ENCODE measurements at places on chromosomes 1 and 21.

DNA sequence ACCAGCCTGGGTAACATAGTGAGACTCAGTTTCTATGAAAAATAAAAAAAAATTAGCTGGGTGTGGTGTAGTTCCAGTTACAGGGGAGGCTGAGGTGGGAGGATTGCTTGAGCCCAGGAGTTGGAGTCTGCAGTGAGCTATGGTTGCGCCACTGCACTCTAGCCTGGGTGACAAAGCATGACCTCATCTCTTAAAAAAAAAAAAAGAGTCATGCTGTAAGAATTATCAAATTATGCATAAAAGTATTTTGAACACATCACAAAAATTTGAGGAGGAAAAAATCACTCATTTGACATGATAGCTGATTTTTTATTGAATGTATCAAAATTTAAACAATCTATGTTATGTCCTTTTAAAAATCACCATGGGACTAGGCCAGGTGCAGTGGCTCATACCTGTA is 17.8 kb downstream of the CCDC30 start:
- DNase-seq: no peak

GRCh38 chr1:108644984-108645383 is 15.9 kb downstream of the HENMT1 start:
- peak; percentile 62 for DNase-seq

- DNase-seq: no peak
Observed at GRCh38 chr21:41510500-41510899, 2.5 kb upstream of the TMPRSS2 start.

- DNase-seq: peak; percentile 30
Observed at GRCh38 chr1:154996966-154997701, 3.7 kb downstream of the LENEP start.

GRCh38 chr1:11214698-11215380 is 25.7 kb downstream of the ANGPTL7 start:
- DNase-seq: no peak

DNA sequence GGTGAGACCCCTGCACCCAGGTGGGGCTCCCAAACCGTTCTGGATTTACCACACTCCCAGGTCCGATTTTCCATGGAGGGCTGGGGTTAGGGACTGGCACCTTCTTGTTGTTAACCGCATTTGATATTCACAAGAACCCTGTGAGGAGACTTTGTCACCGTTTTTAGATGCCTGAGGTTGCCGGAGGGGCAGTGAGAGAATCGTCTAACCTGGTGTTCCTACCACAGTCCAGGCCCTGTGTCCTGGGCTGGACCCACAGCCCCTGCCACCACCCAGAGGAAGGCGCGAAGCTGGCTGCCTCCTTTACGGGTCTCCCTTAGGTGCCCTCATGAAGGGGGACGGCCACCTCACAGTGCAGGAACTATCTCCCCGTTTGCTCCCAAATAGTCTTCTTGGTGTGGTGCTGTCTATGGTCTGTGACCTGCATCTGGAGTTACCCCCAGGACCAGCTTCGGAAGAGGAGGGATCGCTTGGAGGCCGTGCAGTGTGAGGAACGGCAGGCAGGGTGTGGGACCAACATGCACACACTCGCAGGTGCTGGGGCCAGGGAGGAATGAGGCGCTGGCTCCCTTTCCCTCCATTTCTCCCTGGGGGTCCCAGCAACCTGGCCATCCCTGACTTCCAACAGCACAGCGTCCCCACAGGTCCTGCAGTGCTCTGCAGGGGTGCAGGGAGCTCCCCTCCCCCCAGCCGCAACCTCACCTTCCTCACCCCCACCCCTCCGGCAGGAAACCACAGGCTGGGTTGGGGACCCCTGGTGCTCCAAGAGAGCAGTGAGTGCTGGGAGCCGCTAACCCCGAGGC is 7.0 kb downstream of the SIM2 start:
- no peak for DNase-seq

- DNase-seq: peak; percentile 34
Observed at GRCh38 chr1:9439074-9439761, 100.0 kb upstream of the SLC25A33 start.

DNA sequence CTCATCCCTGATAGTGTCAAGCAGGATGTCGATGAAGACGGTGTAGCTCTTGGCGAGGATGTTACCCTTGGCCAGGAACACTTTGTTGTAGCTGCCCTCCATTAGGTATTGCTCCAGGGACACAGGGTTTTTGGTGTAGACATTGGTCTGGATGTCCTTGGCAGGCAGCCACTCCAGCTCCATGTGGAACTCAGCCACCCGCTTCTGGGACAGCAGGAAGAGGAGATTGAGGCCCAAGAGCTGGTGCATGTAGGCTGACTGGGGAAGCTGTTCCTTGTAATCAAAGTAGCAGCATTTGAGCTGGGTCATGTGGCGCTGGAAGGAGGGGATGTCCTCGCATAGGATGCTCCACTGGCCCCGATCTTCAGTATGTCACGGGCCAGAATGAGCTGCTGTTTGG is 9.5 kb downstream of the IL6R start:
- DNase-seq: no peak

DNA sequence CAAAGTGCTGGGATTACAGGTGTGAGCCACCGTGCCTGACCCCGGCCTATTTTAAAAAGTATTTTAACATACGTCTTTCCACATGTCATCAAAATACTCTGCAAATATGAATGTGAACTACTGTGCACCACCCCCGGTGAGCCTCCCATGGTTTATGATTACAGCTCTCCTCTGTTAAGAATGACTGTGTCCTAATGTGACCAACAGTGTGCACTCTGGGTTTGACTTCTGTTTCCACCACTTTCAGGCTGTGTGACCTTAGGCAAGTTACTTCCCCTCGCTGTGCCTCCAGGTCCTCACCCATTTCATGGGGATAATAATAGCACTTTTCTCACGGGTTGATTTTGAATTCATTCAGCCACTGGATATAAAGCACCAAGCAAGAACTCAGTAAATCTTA is 14.7 kb downstream of the AMPD2 start:
- no peak for DNase-seq

- no peak for DNase-seq
Observed at GRCh38 chr1:229260297-229260696, 10.6 kb upstream of the RAB4A start.

GRCh38 chr21:21188513-21189195 is 190.4 kb downstream of the NCAM2 start:
- no peak for DNase-seq

DNA sequence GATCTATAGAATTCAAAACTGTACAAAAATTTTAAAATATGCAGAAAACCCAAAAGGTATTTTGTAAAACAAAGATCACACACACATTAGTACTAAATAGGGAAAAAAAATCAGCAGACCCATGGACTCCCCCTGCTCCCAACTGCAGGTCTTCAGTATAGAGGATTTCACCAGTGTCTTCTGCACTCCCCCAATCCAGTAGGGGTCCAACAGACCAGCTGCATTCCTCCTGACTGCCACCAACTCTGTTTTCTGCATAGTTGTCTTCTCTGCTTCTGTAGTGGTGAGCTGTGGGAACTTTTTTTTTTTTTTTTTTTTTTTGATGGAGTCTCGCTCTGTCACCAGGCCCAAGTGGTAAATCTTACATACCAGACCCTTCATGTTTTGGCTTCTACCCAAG is 21.9 kb downstream of the CLCA2 start:
- no peak for DNase-seq

- no peak for DNase-seq
Observed at GRCh38 chr1:16434501-16434900, 2.7 kb downstream of the SPATA21 start.

DNA sequence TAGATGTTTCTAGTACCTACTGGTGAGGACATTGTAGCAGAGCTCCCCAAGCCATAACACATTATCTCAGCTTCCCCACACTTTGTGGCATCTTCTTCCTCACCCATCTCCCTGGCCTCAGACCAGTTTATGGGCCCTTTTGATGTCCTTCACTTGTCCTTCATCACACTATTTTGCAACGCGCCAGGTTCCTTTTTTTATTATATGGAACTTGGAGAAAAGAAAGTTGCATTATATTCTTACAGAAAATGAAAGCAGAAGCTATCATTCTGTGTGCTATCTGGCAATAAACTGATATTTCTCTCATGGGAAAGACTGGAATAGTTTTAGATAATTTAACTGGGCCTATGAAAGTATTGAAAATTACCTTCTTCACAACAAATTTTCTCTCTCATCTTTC is 196.9 kb upstream of the ETV3 start:
- DNase-seq: no peak

GRCh38 chr1:231818337-231818736 is 191.7 kb downstream of the DISC1 start:
- no peak for DNase-seq

GRCh38 chr1:45359882-45360513 is 19.8 kb upstream of the MUTYH start:
- DNase-seq: peak; percentile 88

DNA sequence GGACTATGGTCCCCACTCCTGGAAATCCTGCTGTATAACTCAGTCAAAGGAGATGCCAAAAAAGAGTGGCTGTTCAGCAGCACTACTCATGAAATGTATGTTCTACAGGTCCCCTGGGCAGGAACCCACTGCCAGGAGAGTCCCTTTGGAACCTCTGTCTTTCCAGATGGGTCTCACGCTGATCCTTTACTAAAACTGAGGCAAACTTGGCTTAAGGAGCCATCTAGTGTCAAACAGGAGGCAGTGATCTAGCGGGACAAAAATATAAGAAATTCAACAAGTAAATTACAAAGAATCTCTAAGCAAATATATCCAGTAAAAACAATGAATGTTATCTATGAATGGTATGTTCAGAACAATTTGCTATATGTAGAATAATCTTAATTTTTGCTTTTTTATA is 80.5 kb upstream of the PRMT6 start:
- peak; percentile 2 for DNase-seq

- peak; percentile 62 for DNase-seq
Observed at GRCh38 chr1:212699104-212699624, 476 bp downstream of the BATF3 start.

- no peak for DNase-seq
Observed at GRCh38 chr1:66275601-66276023, 258.3 kb upstream of the SGIP1 start.

DNA sequence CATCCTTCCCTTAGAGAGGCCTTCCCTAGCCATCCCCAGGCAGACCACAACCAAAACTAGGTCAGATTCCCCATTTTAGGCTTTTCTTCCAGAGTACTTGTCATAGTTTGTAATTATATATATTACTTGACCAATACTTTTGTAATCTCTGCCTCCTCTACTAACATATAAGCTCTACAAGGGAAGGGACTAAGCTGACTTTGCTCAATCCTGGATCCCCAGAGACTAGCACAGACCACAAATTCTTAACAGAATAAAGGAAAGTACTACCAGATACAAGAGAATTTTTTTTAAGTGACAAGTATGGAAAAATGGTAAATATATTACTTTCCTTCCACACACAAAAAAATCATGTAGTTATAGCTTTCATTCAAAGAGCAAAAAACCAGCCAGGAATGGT is 2.0 kb downstream of the ZMYM6 start:
- no peak for DNase-seq

GRCh38 chr1:74463333-74463988 is 49.0 kb downstream of the LRRC53 start:
- no peak for DNase-seq

GRCh38 chr1:15146142-15146680 is 7.3 kb upstream of the TMEM51 start:
- no peak for DNase-seq

DNA sequence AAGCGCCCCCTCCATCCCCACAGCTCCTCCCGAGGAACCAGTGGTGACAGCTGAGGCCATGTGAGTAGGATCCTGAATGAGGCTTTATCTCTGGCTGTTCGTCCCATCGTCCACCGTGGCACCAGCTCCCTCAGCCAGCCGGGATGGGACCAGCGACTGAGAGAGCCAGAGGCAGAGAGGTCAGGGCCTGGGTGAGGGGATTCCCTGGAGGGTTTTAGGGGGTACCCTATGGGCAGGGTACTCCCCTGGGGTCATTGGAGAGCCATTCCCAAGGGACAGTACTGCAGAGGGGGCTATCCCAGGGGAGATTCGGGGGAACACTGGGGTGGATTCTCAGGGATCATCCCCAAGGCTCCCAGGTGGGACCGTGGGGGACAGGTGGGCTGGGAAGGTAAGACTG is 2.4 kb downstream of the TMEM125 start:
- no peak for DNase-seq

- no peak for DNase-seq
Observed at GRCh38 chr1:18540136-18540765, 59.5 kb downstream of the KLHDC7A start.

DNA sequence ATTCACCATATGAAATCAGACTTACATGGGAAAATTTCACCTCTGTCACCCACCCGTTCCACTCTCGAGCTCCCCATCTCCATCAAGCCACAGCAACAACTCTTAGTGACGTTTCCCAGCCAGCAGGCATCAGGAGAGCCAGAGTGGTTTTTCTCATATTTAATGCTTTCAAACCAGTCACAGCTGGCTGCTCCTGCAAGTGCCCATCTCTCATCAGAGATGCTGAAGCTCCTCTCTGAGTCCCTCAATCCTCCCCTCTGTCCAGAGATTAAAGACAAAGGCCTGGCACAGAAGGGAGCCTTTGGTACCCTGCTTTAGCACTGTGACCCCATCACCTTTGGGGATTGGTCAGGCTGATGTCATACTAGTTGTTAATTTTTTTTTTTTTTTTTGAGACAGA is 277.3 kb downstream of the DNM3 start:
- no peak for DNase-seq

DNA sequence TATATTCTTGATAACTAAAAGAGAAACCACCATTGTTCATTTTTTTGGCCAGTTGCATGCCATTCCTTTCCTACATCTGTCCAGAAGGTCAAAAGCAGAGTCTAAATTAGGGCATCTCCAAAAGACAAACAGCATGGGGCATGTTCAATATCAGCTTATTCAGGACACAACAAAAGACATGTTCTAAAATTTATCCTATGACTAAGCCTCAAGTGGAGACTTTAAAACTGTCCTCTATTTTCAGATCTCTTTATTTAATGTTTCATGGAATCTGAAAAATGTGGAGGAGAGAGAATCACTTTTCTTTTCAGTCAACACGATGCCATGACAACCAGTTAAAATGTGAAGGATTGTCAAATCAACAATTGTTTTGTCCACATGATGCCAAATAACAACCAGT is 303.4 kb upstream of the PRMT6 start:
- DNase-seq: no peak

GRCh38 chr1:204110894-204111633 is 38.1 kb downstream of the SOX13 start:
- no peak for DNase-seq

DNA sequence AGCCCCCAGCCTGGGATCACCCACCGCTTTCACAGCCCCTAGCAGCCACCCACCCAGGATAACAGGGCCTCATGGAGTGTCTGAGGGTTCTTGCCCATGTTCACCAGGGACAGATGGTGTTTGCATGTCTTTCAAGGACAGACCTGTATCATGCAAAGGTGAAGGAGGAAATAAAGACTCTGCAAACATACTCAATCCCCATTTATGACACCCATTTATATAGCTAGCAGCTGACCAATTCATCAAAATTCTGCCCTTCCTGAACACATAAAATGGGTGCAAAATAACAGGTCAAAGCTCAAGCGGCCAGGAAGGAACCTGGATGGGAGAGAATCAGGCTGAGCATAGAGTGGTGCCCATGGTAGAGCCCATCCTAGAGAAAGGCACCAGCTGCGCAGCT is 32.8 kb upstream of the LYPD8 start:
- no peak for DNase-seq
